ENCODE measurements at places on chromosomes 11 and 22.

DNA sequence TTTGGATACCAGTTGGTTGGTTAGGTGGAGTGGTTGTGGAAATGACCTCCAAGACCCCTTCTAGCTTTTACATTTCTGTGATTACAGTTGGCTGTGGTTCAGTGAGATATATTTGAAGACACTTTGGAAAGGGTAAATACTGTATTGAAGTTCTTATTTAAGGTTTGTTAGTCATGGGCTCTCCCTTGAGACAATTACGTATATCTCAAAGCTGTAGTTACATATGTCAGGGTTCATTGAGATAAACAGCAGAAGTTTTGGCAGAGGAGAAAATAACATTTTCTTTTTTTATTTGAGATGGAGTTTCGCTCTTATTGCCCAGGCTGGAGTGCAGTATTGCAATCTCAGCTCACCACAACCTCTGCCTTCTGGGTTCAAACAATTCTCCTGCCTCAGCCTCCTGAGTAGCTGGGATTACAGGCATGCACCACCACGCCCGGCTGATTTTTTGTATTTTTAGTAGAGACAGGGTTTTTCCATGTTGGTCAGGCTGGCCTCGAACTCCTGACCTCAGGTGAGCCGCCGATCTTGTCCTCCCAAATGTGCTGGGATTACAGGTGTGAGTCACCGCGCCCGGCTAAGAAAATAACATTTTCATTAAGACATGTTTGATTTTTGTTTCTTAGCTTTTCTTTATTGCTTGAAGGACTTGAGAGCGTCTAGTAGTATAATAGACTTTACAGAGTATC, 1.9 kb downstream of the RNF121 start:
- DNase-seq, result no peak

- no peak for DNase-seq
Observed at GRCh38 chr11:69382131-69383128, 88.5 kb downstream of the MYEOV start.

DNA sequence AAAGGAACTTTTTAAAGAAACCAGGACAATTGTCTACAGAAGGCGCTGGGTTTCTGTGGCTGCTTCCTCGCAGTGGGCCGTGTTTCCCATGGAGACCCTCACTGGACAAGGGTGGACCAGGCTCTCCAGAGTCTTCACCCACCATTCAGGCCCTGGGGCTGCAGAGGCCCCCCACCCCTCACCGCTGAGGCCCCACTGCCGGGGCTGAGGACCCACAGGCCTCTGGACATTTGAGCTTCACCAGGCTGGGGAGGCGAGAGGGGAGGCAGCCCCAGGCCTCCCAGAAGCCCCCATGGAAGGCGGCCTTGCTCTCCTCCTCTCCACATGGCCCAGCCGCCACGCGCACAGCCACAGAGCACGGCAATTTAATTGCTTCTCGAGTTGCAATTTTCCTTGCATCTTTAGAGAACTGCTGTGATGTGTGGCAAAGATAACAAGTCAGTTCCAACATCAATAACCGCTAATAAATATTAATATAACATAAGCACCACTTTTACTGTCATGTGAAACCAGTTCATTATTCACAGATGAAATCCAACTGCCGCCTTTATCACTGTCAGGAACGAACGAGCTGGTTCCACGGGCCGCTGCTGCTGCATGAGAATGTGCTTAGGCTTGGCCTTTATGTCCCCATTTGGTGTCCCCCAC, 81.0 kb downstream of the PHF21B start:
- DNase-seq, result no peak

DNA sequence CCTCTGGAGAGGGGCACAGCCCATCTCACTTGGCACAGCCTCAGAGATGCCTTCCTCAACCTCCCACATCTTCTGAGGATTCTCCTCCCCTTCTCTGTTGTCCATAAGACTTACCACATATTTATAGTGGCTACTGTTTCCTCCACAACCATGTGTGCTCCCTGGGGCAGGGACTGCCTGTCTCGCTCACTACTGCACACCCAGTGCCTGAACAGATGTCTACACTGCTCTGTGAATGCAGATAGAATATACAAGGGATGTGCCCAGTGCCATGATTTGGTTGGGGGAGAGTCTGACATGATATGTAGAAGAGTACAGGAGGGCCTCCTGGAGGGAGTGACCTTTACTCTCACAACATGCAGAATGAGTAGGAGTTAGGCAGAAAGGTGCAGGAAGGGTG, 67.3 kb upstream of the ANO1 start:
- no peak for DNase-seq

DNA sequence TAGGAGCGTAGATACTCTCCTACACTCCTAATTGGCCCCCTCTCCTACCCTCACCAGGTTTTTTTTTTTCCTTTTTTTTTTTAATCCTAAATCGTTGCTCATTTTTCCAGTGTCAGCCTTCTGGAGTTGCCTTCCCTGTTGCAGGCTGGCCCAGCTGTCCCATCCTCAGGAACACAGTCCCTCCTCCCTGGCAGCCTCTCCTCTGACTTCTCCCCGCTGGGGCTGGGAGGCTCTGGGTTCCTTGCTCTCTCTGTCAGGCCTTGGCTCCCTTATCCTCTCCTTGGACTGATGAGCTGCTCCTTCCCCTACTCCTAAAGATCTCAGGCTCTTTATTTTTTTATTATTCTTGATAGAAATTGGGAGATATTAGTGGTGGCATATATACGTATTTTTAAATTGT, 62.2 kb downstream of the PKNOX2 start:
- no peak for DNase-seq

DNA sequence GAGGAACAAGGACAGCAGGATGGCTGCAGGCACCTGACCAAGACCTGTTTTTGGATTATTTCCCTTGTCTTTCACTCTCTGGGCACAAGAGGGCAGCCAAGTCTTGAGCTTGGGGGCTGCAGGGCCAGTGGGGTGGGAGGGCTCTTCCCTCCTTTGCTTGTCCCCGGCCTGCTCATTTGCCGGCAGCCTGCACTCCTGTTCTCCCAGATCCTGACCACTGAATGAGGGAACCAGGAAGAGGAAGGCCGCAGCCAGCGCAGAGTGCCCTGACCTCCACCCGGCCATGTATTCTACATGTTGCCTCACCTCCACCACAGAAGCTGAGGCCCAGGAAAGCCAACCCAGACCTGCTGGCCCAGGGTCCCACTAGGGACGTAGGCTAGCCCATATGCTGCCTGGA, 15.5 kb upstream of the NNMT start:
- DNase-seq, result no peak

GRCh38 chr11:16252373-16252772, 104.0 kb downstream of the SOX6 start:
- no peak for DNase-seq

DNA sequence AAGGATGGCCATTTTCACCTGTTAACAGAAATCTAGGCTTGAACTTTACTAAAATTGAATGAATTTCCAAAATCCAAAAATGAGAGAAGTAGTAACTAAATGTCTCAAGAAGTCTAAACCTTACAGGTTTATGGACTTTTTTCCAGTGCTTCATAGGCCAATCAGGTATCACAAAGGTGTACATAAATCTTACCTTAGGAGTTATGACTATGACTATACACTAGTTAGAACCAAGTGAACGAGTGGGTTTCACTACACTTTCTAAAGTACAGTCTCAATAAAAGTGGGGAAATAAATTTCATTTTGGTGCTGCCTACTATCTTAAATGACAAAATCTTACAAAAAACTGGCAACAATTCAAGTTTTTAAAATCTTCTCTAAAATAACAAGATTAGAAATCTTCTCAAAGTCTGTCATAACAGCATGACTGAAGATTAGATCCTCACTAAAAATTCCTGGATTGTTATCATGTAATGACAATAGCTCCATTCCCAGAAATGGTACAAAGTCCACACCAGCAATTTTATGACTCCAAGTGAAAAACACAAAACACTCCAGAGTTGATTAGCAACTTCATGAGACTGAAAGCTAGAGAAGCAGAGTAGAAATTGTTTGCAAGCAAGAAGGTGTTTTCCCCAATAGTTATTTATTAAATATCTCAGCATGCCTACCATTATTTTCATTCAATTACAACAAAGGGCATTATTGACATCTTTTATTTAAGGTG, 20.9 kb downstream of the SOX6 start:
- DNase-seq, result no peak

GRCh38 chr22:33255791-33256190, 197.6 kb upstream of the SYN3 start:
- no peak for DNase-seq

GRCh38 chr11:8025123-8025522, 38.0 kb downstream of the EIF3F start:
- DNase-seq, result no peak

DNA sequence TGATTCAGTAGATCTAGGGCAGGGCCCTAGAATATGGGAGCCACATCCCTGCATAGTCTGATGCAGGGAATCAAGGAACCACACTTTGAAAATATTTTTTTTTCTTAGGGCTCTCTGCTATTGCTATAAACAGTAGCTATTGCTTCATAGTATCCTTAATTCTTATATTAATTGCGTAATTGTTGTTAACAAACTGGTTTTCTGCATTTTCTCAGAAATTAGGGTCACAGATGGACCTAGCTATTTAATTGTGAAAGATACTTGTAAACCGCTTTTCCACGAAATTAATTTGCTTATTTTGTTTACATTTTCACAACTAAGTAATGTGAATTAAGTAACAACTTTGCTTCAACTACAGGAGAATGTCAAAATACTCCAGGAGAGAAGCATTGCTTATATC, 34.1 kb downstream of the NAALAD2 start:
- no peak for DNase-seq

- no peak for DNase-seq
Observed at GRCh38 chr11:59216641-59217564, 4.2 kb upstream of the MPEG1 start.

- DNase-seq, result no peak
Observed at GRCh38 chr11:119828006-119828405, 99.0 kb upstream of the NECTIN1 start.

GRCh38 chr11:44538375-44539054, 26.9 kb upstream of the CD82 start:
- DNase-seq, result peak; percentile 41

- DNase-seq, result no peak
Observed at GRCh38 chr11:100925935-100926334, 203.7 kb downstream of the PGR start.

DNA sequence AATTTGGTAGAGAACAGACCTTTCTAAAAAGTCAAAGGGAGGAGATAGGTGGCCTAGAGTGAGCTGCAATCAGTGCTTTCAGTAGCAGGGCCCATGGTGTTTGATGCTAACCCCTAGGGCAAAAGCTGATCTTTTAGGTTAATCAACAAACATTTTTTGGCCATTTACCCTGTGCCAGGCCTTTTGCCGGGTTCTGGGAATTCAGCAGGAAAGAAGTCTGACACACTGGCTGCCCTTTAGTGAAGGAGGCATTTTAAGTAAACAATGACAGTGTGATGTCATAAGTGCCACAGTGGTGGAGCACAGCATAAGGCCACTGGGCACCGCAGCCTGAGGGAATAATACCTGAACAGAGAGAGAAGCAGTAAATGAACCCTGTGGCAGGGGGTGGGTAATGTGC, 29.0 kb downstream of the C22orf31 start:
- no peak for DNase-seq

DNA sequence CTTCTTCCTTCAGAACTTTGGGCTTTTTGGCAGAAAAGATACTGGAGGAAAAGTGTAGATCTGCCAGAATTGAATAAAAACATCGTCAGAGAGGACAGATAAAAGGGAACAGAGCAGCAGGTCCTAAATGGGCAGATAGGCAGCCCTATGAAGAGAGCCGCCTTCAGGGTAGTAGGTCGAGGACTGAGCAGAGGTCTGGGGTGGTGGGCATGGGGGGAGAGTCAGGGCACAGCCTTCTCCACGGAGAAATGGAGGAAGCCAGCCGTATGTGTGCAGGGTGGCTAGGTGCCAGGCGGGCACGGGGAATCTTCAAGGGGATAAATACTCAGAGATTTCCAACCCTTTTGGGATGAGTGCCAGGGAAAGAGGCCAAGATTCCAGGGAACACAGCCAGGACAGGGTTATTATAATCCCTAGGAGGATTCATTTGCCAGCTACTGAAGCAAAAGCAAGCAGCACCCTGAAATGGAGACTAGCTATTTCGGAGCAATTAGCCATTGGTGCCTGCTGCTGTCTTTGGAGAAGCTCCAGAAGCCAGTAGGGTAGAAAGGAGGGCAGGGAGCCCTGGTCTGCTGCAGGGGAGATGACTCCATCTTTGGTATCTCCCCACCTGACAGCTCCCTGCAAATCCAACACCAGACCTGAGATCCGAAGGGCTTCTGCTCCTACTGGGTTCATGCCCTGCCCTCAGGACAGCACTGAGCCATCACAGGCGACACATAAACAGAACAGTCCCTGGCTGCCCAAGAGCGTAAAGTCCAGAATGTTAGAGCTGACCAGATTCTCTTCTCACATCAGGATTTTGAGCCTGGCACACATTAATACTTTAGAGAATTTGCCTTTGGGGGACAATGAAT, 174.5 kb upstream of the NTM start:
- no peak for DNase-seq

- no peak for DNase-seq
Observed at GRCh38 chr11:9529334-9529650, 44.2 kb upstream of the WEE1 start.

DNA sequence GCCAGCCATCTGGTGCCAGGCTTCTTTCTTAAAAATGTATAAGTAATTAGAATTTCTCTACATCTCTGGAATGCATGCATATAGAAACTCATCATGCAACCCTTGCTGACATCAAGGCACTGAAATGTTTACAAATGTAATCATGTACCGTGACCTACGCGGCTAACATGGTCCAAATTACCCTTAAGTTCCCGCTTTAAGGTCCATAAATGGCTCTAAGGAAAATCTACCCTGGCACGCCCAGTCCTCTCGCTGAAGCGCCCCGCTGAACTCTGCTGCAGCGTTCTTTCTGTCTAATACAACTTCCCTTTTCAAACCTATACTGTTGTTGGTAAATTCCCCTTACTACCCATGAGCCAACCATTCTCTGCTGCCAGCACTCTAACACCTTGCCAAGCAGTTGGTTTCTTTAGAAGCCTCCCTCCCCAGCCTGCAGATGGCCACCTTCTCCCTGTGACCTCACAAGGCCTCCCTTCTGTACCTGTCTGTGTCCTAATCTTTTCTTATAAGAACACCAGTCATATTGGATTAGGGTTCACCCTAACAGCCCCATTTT, 13.5 kb upstream of the HMOX1 start:
- no peak for DNase-seq

DNA sequence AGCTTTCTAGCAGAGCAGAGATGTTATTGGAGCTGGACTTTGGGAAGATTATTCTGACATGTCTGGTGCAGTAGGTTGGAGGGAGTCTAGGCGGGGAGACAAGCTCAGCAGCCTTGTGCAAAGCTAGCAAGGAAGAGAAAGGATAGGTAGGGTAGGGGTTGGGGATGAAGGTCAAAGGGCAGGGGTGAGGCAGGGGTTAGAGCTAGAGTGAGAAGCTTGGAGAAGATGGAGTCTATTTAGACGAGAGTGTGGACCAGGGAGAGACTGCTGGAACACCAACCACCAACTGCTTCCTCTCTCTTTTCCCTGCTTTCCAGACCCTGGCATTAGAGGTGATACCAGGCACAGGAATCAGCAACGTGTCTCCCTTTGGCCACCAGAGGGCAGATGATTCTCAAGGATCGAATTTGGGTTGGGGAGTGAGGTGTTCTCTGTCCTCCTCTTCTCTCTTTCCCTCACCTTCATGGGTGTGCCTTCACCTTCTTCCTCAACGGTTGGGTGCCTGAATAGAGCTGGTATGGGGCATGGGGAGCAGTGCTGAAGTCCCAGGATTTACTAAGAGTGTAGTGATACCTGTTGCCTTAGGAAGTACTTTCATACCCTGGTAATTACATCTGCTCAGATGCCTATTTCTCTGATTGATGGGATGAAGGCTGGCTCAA, 1.8 kb upstream of the MARK2 start:
- DNase-seq, result peak; percentile 64

- no peak for DNase-seq
Observed at GRCh38 chr11:36389811-36390210, 93.7 kb downstream of the PRR5L start.

- no peak for DNase-seq
Observed at GRCh38 chr11:67400942-67401494, 640 bp downstream of the PPP1CA start.

All from stimulated activated CD8-positive, alpha-beta memory T cell treated with anti-CD3 and anti-CD28 coated beads, Interleukin-2, amount 100 ng/mL, for 1 hour (primary cell).